ENCODE measurements at places on chromosomes 2 and 18. TPM values are rescaled to one million over a fixed set of nuclear protein-coding genes. Genes with fewer than 3 reads are reported as not detected.

DNA sequence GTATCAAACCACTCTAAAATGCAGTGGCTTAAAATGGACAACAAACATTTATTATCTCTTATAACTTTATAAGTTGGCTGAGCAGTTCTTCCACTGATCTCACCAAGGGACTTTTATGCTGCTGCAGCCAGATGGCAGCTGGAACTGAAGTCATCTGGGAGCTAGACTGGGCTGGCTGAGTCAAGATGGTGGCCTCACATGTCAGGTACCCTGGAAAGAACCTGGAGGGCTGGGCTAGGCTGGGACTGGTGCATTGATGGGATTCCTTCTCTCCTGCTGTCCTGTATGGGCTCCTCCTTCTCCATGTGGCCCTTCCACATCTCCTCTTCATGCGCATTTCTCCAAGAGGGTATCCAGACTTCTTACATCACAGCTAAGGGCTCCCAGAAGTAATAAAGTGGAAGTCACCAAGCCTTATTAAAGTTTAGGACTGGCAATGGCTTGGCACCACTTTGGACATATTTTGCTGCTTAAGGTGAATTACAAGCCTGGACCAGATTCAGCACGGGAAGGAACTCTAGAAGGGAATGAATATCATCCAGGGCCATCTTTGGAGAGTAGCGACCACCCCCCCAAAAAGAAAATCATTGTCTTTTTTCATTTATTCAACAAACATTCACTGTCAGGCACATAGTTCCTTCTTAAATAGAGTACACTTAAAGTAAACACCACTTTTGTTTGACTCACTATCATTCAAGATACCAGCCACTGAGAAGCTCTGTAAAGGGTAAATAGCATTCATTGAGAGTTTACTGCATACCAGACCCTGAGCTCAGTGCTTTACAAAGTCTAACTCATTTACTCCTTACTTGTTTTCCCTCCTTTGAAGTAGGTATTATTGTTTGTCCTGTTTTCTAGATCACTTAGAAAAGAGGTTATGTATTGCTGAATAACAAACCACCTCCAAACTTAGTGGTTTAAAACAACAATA lies 138.0 kb downstream of the ZFP36L2 start:
- no peaks in the 10 kb centered on the region for H3K27me3 ChIP-seq
- DNase-seq, result no peak
- no peaks in the 10 kb centered on the region for H3K36me3 ChIP-seq
- H3K4me3 ChIP-seq, result no peak overlapping the region
- peaks cover 39% of the 10 kb centered on the region for H3K4me1 ChIP-seq

DNA sequence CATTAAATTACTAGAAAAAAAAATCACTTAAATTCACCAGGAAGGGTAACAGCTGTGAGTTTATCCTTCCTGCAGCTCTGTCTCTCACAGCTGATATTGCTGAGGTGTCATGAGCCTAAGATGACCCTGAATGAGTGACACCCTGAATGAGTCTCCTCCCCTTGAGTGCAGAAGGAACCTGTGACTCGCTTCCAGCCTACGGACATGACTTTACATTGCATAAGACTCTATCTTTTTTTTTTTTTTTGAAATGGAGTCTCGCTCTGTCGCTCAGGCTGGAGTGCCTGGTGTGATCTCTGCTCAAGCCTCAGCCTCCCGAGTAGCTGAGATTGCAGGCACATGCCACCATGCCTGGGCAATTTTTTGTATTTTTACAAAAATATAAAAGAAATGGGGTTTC lies 14.1 kb downstream of the MRO start:
- H3K27ac ChIP-seq, result no peak overlapping the region
- H3K27me3 ChIP-seq, result no peaks in the 10 kb centered on the region
- no peaks in the 10 kb centered on the region for H3K4me1 ChIP-seq
- no peak for DNase-seq
- H3K4me3 ChIP-seq, result no peak overlapping the region
- no peaks in the 10 kb centered on the region for H3K36me3 ChIP-seq

GRCh38 chr2:136376798-136377211 lies 258.9 kb upstream of the CXCR4 start:
- no peaks in the 10 kb centered on the region for H3K36me3 ChIP-seq
- H3K4me3 ChIP-seq, result no peak overlapping the region
- DNase-seq, result no peak

DNA sequence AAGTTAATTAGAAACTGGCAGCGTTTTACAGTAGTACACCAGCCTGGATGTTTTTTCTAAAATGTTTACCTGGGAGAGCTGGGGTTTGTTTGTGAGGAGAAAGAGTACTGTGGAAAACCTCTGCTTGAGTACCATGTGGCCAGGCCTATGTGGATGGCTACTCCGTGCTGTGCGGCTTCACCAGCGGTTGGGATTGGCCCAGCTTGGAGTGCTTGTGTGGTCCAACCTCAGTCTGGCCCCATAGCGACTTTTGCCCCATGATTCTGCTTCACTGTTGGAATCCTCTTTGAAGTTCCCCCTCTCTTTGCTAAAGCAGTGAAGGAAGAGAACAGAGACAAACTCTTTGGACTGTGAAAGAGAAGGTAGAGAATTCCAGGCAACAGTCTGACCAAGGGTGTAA lies 15.9 kb downstream of the CD8A start:
- H3K36me3 ChIP-seq, result peaks cover 32% of the 10 kb centered on the region
- H3K27ac ChIP-seq, result no peak overlapping the region
- H3K4me1 ChIP-seq, result no peaks in the 10 kb centered on the region
- H3K4me3 ChIP-seq, result no peak overlapping the region
- DNase-seq, result no peak

GRCh38 chr2:37365669-37366068 lies 21.2 kb downstream of the QPCT start:
- DNase-seq, result no peak
- no peaks in the 10 kb centered on the region for H3K4me1 ChIP-seq
- no peak overlapping the region for H3K4me3 ChIP-seq
- no peaks in the 10 kb centered on the region for H3K27me3 ChIP-seq
- no peaks in the 10 kb centered on the region for H3K36me3 ChIP-seq
- H3K27ac ChIP-seq, result no peak overlapping the region

GRCh38 chr18:40751186-40751585 lies 1203.8 kb upstream of the PIK3C3 start:
- H3K27ac ChIP-seq, result no peak overlapping the region
- H3K36me3 ChIP-seq, result no peaks in the 10 kb centered on the region
- H3K27me3 ChIP-seq, result no peaks in the 10 kb centered on the region

GRCh38 chr2:151638191-151638933 lies 95.9 kb downstream of the NEB start:
- peaks cover 9% of the 10 kb centered on the region for H3K4me1 ChIP-seq
- no peaks in the 10 kb centered on the region for H3K36me3 ChIP-seq
- DNase-seq, result no peak
- no peaks in the 10 kb centered on the region for H3K27me3 ChIP-seq

GRCh38 chr18:79523736-79524180 lies 128.0 kb downstream of the NFATC1 start:
- peaks cover 4% of the 10 kb centered on the region for H3K36me3 ChIP-seq
- H3K27ac ChIP-seq, result no peak overlapping the region
- DNase-seq, result no peak
- no peaks in the 10 kb centered on the region for H3K27me3 ChIP-seq
- no peak overlapping the region for H3K4me3 ChIP-seq

- DNase-seq, result no peak
- no peak overlapping the region for H3K27ac ChIP-seq
- no peaks in the 10 kb centered on the region for H3K36me3 ChIP-seq
- H3K4me1 ChIP-seq, result no peaks in the 10 kb centered on the region
- H3K27me3 ChIP-seq, result no peaks in the 10 kb centered on the region
Measured at GRCh38 chr18:49070552-49070951, 119.8 kb upstream of the SMAD7 start.

CNDP1 gene
- total RNA-seq, result not detected

SERPINB10 gene
- not detected for total RNA-seq
